GM23248 (cell line): ENCODE measurements at places on chromosomes 3 and 15. TPM values are rescaled to one million over a fixed set of nuclear protein-coding genes. Genes with fewer than 3 reads are reported as not detected.

Gene CD86
- total RNA-seq: not detected in 2 replicates

Gene C3orf80
- 0.43 and 1.3 TPM in 2 replicates for total RNA-seq

Gene RTP4
- 1.4 and 1.9 TPM in 2 replicates for total RNA-seq

Gene TRAT1
- not detected in 2 replicates for total RNA-seq

Gene SPTSSB
- total RNA-seq: not detected in 2 replicates

Gene GP5
- total RNA-seq: 0.11 TPM in 1 of 2 replicates, not detected in the other

Gene FBXW12
- total RNA-seq: not detected in 2 replicates

Gene TMEM158
- total RNA-seq: 24.4 and 33.0 TPM in 2 replicates

Gene TRH
- total RNA-seq: not detected in 2 replicates

Gene CD276
- total RNA-seq: 94.6 and 102 TPM in 2 replicates

Gene SLC38A3
- under 0.01 TPM in 1 of 2 replicates, not detected in the other for total RNA-seq

Gene DAZL
- total RNA-seq: not detected in 2 replicates

Gene VILL
- 6.6 and 12.4 TPM in 2 replicates for total RNA-seq

Gene TMEM266
- 0.38 TPM in 1 of 2 replicates, not detected in the other for total RNA-seq

Gene ECE2
- total RNA-seq: not detected in 2 replicates

Gene SIDT1
- total RNA-seq: not detected in 2 replicates

Gene LDHAL6B
- not detected in 2 replicates for total RNA-seq

Gene ERC2
- total RNA-seq: not detected in 2 replicates

Gene GPR27
- not detected in 2 replicates for total RNA-seq
